Ovary (tissue), 10 donors: ENCODE measurements at places on chromosomes 6 and 20. TPM values are rescaled to one million over a fixed set of nuclear protein-coding genes. Genes with fewer than 3 reads are reported as not detected.

- H3K36me3 ChIP-seq, result no peaks in the 10 kb centered on the region
- no peak overlapping the region for H3K27ac ChIP-seq
- H3K4me3 ChIP-seq, result no peak overlapping the region
- H3K27me3 ChIP-seq, result no peaks in the 10 kb centered on the region
- H3K4me1 ChIP-seq, result no peaks in the 10 kb centered on the region
- DNase-seq, result no peak
Observed at GRCh38 chr6:79079561-79080041, 1.5 kb upstream of the PHIP start.

DNA sequence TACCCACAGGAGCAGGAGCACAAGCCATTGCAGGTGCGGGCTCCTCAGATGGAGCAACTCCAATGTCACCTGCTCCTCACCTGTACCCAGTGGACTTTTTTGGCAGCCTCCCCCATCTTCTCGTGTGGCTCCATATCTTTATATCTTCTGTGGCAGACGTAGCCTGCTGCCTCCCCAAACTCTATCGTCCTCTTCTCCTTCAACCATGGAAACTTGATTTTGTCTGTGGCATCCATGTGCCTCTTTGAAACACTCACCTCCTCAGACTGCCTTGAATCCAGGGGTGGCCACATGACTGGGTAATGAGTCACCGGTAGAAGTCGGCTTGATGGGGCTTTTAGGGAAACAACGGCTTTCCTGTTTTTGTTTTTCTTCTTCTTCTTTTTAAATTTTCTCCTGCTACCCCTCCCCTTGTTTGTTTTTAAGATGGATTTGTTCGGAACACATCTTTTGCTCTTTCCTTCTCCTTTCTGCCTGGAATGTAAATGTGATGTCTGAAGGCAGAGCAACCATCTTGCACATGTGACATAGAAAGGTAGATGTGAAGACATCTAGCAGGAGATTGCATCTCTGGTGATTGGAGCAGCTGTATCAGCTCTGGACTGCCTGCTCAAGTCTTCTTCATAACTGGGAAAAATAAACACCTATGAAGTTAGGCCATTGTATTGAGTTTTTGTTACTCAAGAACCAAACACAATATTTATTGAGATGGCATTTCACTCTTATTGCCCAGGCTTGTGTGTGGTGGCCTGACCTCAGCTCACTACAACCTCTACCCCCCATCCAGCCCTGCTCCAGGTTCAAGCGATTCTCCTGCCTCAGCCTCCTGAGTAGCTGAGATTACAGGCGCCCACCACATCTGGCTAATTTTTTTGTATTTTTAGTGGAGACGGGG, 69.9 kb upstream of the DDR1 start:
- no peak overlapping the region for H3K4me3 ChIP-seq
- H3K27ac ChIP-seq, result no peak overlapping the region
- H3K4me1 ChIP-seq, result peaks cover 7% of the 10 kb centered on the region
- DNase-seq, result no peak
- H3K27me3 ChIP-seq, result no peaks in the 10 kb centered on the region

MAS1 gene
- total RNA-seq, result 0.11 TPM

DNA sequence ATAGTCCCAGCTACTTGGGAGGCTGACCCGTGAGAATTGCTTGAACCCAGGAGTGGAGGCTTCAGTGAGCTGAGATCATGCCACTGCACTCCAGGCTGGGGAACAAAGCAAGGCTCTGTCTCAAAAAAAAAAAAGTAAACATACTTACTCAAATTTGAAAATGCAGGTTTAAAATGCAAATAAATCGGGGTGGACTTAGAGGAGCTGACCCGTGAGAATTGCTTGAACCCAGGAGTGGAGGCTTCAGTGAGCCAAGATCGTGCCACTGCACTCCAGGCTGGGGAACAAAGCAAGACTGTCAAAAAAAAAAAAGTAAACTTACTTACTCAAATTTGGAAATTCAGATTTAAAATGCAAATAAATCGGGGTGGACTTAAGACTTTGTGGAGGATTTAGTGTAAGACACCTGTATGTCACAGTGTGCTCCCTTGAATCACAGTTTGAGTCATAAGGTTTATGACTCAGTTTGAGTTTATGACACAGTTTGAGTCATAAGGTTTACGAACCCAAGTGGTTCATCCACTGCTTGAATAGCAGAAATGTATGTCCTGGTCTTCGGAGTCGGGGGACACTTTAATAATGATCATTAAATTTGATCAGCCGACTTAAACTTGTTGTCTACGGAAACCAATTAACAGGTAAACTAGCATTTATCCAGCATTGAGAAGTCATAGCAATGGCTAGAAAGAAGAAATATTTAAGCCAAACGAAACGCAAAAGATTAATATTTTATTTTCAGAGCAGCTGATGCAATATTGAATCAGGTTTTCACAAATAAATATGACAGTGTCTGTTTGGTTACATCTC, 6.8 kb upstream of the MRPS10 start:
- H3K27me3 ChIP-seq, result no peaks in the 10 kb centered on the region
- no peak overlapping the region for H3K4me3 ChIP-seq
- H3K27ac ChIP-seq, result no peak overlapping the region
- no peaks in the 10 kb centered on the region for H3K4me1 ChIP-seq
- no peak for DNase-seq

DNA sequence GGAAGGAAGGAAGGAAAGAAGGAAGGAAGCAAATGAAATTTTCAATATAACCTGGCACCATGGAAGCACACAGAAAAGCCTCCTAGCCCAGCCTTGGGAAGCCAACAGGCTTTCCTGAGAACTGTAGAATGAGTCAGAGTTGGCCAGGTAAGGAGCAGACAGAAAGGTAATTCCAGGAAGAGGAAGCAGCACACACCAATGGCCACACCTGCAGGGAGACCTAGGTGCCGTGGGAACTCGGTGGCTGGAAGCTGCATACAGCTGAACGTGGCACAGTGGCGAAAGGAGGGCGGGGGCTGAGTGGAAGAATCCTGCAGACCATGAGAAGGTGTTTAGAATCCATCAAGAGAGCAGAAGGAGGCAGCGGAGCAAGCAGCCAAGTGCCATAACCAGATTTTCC, 224.8 kb upstream of the RREB1 start:
- H3K4me1 ChIP-seq, result no peaks in the 10 kb centered on the region
- H3K4me3 ChIP-seq, result no peak overlapping the region
- no peak for DNase-seq
- H3K27me3 ChIP-seq, result no peaks in the 10 kb centered on the region
- H3K36me3 ChIP-seq, result no peaks in the 10 kb centered on the region

DNA sequence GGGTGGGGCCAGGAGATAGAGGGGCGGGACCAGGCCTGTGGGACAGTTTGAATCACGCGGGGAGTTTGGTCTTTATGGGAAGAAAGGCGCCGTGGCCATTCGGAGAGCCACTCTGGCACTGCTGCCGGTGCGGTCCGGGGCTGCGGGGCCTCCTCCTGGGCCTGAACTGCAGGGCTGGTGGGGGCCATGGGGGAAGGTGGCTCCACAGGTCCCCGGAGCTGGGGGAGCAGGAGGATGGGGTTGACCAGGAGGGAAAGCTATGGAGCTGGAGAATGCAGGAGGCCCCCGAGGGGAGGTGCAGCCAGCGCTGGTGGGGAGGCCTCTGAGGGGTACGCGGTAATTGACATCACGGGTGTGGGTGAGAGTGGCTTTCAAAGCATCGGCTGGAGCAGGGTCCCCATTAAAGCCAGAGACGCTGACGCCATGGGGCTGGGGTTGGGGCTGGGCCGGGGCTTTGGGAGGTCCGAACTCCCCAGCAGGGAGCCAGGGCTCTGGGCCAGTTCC, 1.8 kb upstream of the BHLHE23 start:
- H3K4me3 ChIP-seq, result no peak overlapping the region
- peaks cover 6% of the 10 kb centered on the region for H3K27me3 ChIP-seq
- peaks cover 1% of the 10 kb centered on the region for H3K4me1 ChIP-seq
